Dermis microvascular lymphatic vessel endothelial cell (primary cell): ENCODE measurements at places on chromosomes 13 and 19. TPM values are rescaled to one million over a fixed set of nuclear protein-coding genes. Genes with fewer than 3 reads are reported as not detected.

PBX4 gene
- total RNA-seq = 0.13 TPM in 1 of 2 replicates, not detected in the other

ZNF835 gene
- total RNA-seq = 0.13 and 0.51 TPM in 2 replicates

- no peak for DNase-seq
Observed at GRCh38 chr19:10120538-10121189, 965 bp upstream of the EIF3G start.

DNA sequence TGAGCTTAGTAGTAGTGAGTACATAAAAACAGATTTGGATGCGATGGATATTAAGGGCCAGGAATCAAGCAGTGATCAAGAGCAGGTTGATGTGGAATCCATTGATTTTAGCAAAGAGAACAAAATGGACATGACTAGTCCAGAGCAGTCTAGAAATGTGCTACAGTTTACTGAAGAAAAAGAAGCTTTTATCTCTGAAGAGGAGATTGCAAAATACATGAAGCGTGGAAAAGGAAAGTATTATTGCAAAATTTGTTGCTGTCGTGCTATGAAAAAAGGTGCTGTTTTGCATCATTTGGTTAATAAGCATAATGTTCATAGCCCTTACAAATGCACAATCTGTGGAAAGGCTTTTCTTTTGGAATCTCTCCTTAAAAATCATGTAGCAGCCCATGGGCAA is 11.4 kb downstream of the CHAMP1 start:
- DNase-seq = no peak
